ENCODE measurements at places on chromosomes 11 and 22. TPM values are rescaled to one million over a fixed set of nuclear protein-coding genes. Genes with fewer than 3 reads are reported as not detected.

The TMEM191C gene
- total RNA-seq = 0.66 TPM

The NTM gene
- not detected for total RNA-seq

The OR51B6 gene
- not detected for total RNA-seq

The MUC6 gene
- total RNA-seq = not detected

The NOX4 gene
- not detected for total RNA-seq

The PSMA1 gene
- total RNA-seq = 182 TPM

The KCNJ4 gene
- 1.1 TPM for total RNA-seq

The VPREB1 gene
- total RNA-seq = not detected

The PATE4 gene
- total RNA-seq = not detected

The FGF3 gene
- not detected for total RNA-seq

The SLC5A1 gene
- total RNA-seq = 0.03 TPM

The FXYD2 gene
- total RNA-seq = 15.8 TPM

The GNAZ gene
- 2.6 TPM for total RNA-seq

The PLAAT4 gene
- 1.6 TPM for total RNA-seq

The TYR gene
- not detected for total RNA-seq

The RASL10A gene
- total RNA-seq = 0.22 TPM

The NNMT gene
- total RNA-seq = 380 TPM

The MN1 gene
- 3.2 TPM for total RNA-seq

The NCR3LG1 gene
- 2.4 TPM for total RNA-seq

The RAG1 gene
- total RNA-seq = 0.10 TPM

The SHANK2 gene
- total RNA-seq = 8.6 TPM
